Liver (tissue), 10 donors: ENCODE measurements at places on chromosomes 7 and 10. TPM values are rescaled to one million over a fixed set of nuclear protein-coding genes. Genes with fewer than 3 reads are reported as not detected.

DNA sequence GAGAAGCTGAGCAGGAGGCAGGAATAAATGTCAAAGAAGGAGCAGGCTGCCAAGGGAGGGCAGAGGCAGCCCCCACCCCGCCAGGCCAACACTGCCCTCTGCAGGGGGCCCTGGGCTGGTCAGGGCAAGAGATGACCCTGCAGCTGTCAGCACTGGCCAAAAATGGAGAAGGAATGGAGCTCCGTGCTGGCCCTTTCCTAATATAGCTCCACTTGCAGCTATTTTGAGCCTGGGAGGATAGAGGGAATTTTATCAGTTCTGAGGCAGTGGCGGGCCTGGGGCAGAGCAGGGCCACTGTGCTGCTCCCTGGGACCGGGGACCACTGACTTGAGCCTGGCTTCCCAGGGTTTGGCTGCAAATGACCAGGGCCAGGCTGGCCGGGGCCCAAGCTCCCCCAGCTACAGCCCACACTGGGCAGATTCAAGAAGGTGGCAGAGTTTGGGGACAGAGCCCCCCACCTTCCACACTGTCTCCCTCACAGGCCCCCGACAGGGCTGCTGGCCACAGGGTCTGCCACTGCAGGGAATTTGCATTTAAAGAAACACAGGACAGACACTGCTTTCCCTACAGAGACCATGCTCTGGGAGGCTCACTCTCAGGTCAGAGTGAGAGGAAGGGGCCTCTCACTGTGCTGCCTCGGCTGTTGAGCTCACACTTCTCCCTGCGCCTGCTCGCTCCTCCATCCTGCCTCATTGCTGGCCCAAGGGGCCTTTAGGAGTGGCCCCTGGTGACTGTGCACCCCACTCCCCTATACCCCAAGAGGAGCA, 16.2 kb downstream of the LDB3 start:
- H3K36me3 ChIP-seq: no peaks in the 10 kb centered on the region
- H3K4me1 ChIP-seq: peaks cover 5% of the 10 kb centered on the region
- no peak for DNase-seq
- H3K27ac ChIP-seq: no peak overlapping the region

DNA sequence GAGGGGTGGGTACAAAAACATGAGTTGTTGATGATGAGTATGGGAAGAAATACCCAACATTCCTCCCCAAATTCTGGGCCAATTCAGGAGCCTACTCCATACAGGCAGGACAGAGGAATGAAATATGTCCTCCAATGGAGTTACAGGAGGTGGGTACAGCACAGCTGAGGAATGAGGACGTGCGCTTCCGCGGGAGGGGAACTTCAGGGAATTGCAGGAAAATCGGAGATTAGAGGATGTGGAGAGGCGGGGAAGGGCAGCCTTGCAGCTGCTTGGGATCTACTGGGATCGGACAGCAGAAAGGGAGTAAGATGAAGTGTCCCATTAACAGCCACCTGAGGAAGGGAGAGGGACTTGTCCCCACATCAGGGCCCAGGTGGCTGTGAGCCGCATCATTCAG, 50.2 kb downstream of the PDIA4 start:
- H3K27me3 ChIP-seq: no peaks in the 10 kb centered on the region
- no peak for DNase-seq
- H3K4me1 ChIP-seq: peaks cover 7% of the 10 kb centered on the region
- no peak overlapping the region for H3K27ac ChIP-seq
- no peaks in the 10 kb centered on the region for H3K36me3 ChIP-seq

DNA sequence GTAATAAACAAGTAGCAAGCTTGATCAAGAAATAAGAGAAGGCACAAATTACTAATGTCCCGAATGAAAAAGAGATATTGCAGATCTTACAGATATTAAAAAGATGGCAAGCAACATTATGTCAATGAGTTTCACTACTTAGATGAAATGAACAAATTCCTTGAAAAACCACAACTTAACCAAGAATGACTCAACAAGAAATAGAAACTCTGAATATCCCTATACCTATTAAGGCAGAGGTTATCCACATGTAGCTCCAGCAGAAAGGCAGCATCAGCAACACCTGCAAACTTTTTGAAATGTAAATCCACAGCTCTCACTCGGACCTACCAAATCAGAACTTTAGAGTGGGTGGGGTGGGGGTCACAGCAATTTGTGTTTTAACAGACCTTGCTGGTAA, 33.6 kb downstream of the PDE1C start:
- no peak for DNase-seq
- no peaks in the 10 kb centered on the region for H3K4me1 ChIP-seq
- peaks cover 6% of the 10 kb centered on the region for H3K27me3 ChIP-seq
- no peak overlapping the region for H3K27ac ChIP-seq

DNA sequence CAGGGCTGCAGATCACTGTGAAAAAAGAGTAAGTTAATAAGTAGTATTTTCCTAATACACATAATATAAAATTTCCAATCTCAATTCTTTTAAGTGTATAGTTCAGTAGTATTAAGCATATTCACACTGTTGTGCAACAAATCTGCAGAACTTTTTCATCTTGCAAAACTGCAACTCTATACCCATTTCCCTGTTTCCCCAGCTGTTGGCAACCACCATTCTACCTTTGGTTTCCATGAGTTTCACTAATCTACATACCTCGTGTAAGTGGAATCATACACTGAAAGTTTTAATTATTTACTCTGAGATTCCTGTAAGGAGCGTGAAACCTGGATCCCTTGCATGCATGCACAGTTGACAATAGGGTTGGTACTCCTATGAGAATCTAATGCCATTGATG, 155.4 kb downstream of the ZPBP start:
- H3K27me3 ChIP-seq: no peaks in the 10 kb centered on the region
- no peak overlapping the region for H3K4me3 ChIP-seq
- no peaks in the 10 kb centered on the region for H3K4me1 ChIP-seq
- H3K36me3 ChIP-seq: no peaks in the 10 kb centered on the region

GRCh38 chr7:142030848-142031247, 35.2 kb downstream of the MGAM start:
- H3K27ac ChIP-seq: no peak overlapping the region
- DNase-seq: no peak
- no peaks in the 10 kb centered on the region for H3K27me3 ChIP-seq
- H3K36me3 ChIP-seq: no peaks in the 10 kb centered on the region
- H3K4me3 ChIP-seq: no peak overlapping the region

GRCh38 chr10:60358282-60358681, 31.4 kb downstream of the ANK3 start:
- no peaks in the 10 kb centered on the region for H3K36me3 ChIP-seq
- no peak overlapping the region for H3K27ac ChIP-seq
- no peaks in the 10 kb centered on the region for H3K4me1 ChIP-seq
- no peak overlapping the region for H3K4me3 ChIP-seq
- DNase-seq: no peak

Gene AKR1D1
- 93.9 TPM for total RNA-seq

Gene GRID1
- 0.17 TPM for total RNA-seq
